ENCODE measurements at places on chromosomes 1 and 21. TPM values are rescaled to one million over a fixed set of nuclear protein-coding genes. Genes with fewer than 3 reads are reported as not detected.

The PCP4L1 gene
- not detected for total RNA-seq

The LMOD1 gene
- total RNA-seq: 9.8 TPM

The GUCA2B gene
- total RNA-seq: not detected

The RALGPS2 gene
- total RNA-seq: 13.0 TPM

The PARS2 gene
- 3.5 TPM for total RNA-seq

The UBL4B gene
- not detected for total RNA-seq

The NDUFV3 gene
- 51.7 TPM for total RNA-seq

The PLCH2 gene
- not detected for total RNA-seq

The NPPB gene
- not detected for total RNA-seq

The TARDBP gene
- total RNA-seq: 33.2 TPM

The OTUD3 gene
- 0.86 TPM for total RNA-seq

The NTMT2 gene
- not detected for total RNA-seq

The LCE2C gene
- not detected for total RNA-seq

The CFAP126 gene
- total RNA-seq: not detected

The PROK1 gene
- not detected for total RNA-seq

The TEDDM1 gene
- total RNA-seq: not detected

The MAGOH gene
- total RNA-seq: 49.3 TPM

The NBPF6 gene
- not detected for total RNA-seq

The F13B gene
- not detected for total RNA-seq

The SPRR2G gene
- not detected for total RNA-seq

The KRTAP19-3 gene
- not detected for total RNA-seq

The GBP5 gene
- total RNA-seq: not detected

The LAMC1 gene
- 217 TPM for total RNA-seq

The ITLN1 gene
- not detected for total RNA-seq

The PTGS2 gene
- 0.29 TPM for total RNA-seq

The B3GALT5 gene
- not detected for total RNA-seq

The PIK3R3 gene
- 2.0 TPM for total RNA-seq

The MEAF6 gene
- total RNA-seq: 66.5 TPM

The NBPF8 gene
- total RNA-seq: 4.1 TPM

The AMY2A gene
- total RNA-seq: not detected

The PFKL gene
- total RNA-seq: 159 TPM

The LYPD8 gene
- not detected for total RNA-seq

The FAF1 gene
- 51.6 TPM for total RNA-seq

The PADI3 gene
- total RNA-seq: not detected

The SLC1A7 gene
- not detected for total RNA-seq

The FCGR3B gene
- not detected for total RNA-seq

The WNT2B gene
- total RNA-seq: 6.3 TPM

The CAPN9 gene
- not detected for total RNA-seq

The S100A7 gene
- not detected for total RNA-seq

The TNFRSF18 gene
- total RNA-seq: 1.9 TPM

The G0S2 gene
- total RNA-seq: 76.7 TPM
